ENCODE measurements at places on chromosomes 5 and 9.

GRCh38 chr9:135296735-135297455, 182.7 kb upstream of the PPP1R26 start:
- DNase-seq, result no peak

GRCh38 chr9:114653556-114654159, 3.9 kb downstream of the TEX53 start:
- DNase-seq, result peak; percentile 75

- no peak for DNase-seq
Observed at GRCh38 chr5:172487671-172488070, 33.3 kb upstream of the SH3PXD2B start.

DNA sequence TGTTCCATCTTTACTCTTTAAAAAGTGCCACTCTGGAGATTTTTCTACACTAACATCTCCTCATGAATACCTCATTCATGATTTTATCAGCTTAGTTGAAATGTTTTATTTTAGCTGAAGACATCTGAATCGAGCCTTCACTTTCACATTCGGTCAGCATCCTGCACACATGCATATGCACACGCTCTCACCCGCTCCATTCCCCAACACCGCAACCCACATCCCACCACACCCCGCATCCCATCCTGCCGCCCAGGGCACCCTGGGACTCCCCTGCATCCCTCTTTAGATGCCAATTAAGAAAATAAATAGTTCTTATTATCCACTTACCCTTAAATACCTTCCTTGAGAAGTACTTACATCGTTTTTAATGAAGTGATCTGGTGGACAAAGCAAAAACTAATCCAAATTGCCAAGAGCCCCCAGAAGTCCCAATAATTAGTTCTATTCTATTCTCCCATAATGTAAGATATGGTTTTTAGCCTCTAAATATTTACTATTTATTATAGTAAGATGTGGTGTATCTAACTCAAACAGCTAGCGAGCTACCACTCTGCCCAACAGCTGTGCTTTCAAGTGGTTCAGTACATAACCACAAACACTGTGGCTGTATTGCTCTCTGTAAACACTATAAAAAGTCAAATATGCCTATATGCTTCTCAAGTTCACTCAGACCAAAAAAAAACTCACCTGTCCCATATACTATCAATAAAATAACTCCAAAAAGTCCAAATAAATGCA, 38.2 kb downstream of the GZMK start:
- no peak for DNase-seq

- DNase-seq, result no peak
Observed at GRCh38 chr9:90010793-90011192, 406.0 kb downstream of the GADD45G start.

GRCh38 chr9:8221462-8221861, 421.9 kb upstream of the DMAC1 start:
- no peak for DNase-seq

DNA sequence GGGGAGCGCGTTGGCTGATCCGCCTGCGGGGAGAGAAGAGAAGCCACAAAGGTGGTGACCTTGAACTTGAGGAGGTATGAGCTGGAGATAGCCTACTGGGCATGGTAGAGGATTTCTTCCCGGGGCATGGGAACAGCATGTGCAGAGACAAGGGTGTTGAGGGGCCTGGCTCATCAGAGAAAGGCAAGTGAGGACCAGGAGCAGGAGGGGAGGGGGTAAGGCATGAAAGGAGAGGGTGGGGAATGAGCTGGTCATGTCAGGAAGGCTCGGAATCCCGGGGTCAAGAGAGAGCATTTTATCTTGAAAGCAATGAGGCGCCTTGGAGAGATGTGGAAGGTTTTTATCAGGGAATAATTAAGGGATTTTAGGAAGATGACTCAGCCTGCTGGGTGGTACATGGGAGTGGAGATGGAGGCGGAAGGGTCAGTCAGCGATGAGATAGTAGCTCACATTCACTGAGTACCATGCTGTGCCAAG, 121.1 kb downstream of the LHX2 start:
- no peak for DNase-seq

DNA sequence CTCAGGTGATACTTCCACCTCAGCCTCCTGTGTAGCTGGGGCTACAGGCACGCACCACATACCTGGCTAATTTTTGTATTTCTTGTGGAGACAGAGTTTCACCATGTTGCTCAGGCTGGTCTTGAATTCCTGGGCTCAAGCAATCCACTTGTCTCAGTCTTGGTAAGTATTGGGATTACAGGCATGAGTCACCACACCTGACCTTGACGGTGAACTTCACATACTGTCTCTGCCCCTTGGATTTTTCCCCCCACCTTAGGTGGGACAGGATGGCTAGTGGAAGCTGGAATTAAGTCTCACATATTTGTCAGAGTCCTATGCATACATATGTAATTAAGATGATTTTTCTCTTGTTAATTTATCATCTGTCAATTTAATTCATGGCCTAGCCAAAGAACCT, 20.9 kb upstream of the RFK start:
- DNase-seq, result no peak

DNA sequence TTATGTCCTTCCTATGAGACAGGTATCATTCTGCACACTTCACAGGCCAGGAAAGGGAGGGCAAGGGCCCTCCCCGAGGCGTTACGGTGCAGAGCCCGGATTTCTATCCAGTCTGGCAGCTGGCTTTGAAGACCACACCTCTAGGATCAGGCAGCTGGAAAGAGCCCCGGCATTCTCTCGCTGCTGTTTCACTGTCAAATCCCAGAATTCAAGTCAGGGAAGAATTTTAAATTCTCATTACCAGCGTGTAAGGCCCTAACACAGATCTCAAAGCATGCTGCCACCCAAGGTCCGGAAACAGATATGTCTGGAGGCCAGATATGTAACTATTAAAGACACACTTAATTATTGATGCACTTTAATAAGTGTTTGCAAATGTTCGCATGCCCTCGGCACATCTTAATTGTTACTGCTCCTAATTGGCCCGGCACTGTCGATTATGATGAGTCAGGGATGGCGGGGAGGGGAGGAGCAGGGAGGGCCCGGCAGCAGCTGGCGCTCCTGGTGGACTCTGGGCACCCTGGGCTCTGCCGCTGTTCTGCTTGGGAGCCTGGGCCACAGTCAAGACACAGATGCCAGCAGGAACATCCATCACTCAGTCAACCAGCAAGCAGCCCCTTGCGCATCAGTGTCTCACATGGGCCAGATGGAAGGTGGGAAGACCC, 76.3 kb upstream of the BARHL1 start:
- DNase-seq, result no peak

GRCh38 chr9:5629312-5630080, 589 bp downstream of the RIC1 start:
- peak; percentile 25 for DNase-seq

DNA sequence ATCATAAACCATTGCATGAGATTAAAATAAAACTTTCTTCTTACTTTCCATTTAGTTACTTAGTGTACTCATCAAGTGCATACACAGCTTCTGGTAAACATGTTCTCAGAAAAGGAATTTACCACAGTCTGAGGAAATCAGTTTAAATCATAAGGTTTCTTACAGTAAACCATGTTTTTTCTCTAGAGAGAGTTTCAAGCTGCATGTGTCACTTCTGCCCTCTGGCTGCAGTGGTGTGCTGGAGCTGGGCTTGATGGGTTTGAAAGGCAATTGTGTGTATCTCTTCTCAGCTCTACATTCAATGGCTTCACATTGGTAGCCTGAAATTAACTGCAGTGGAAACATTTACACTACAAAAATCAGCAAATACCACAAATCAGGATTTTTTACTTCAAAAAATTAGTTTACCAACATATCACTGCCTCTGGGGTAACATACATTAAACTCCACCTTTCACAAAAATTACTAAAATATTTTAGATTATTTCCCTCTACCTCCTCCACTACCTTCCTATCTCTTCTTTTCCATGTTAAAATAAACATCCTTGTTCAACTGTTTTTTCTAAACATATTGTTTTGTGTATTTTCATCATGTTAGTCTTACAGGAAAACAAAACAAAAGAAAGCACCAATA, 414.3 kb downstream of the ANXA1 start:
- DNase-seq, result peak; percentile 2

DNA sequence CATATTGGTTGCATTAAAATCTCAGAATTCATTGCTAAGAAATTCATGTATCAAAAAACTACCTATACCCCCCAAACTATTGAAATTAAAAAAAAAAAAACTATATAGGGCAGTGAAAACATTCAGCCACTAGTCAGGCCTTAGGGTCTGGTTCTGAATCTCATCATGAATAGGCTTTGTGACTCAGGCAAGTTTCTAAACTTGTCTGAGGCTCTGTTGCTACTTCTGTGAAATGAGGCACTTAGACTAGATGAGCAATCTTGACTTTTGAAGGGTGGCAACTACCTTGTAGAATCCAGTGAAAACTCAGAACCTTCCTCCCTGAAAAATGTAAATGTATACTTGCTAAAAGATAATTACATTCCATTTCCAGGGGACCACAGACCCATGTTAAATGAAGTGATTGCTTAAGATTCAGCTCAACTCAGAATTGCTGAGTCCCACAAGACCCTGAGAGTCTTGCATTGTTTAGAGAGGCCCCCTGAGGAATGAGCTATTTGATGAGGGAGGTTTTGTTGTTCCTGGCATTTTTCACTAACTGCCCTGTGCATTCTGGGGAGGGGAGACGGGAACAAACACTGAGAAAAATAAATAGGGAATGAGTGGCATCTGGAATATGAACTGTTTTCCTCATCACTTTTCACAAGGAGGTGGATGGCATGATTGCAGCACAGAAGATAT, 29.5 kb downstream of the RAI14 start:
- peak; percentile 57 for DNase-seq

DNA sequence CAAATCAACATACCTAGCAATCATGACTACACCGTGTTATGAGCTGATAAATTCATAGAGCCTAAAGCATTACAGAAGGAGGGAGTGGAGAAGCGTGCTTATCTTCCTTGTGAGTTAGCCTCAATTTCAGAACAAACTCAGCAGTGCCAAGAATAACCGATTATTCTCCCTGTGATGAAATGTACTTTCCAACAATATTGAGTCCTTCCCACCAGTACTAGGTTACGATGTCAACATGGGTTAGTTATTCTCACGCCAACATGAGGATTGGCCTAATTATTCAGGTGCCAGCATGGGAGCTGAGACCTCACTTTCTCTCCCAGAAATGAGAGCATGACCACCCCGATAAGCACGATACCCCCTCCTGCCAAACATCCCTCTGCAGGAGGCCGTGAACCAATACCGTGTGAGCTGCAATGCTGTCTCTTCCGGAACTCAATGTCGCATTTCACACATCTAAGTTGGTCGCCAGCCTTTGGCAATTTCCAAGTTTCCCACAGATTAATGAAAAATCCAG, 193.7 kb downstream of the ENC1 start:
- DNase-seq, result no peak

GRCh38 chr9:72751541-72751940, 201.3 kb downstream of the ALDH1A1 start:
- DNase-seq, result peak; percentile 14

- no peak for DNase-seq
Observed at GRCh38 chr9:37812773-37813379, 12.3 kb downstream of the DCAF10 start.

DNA sequence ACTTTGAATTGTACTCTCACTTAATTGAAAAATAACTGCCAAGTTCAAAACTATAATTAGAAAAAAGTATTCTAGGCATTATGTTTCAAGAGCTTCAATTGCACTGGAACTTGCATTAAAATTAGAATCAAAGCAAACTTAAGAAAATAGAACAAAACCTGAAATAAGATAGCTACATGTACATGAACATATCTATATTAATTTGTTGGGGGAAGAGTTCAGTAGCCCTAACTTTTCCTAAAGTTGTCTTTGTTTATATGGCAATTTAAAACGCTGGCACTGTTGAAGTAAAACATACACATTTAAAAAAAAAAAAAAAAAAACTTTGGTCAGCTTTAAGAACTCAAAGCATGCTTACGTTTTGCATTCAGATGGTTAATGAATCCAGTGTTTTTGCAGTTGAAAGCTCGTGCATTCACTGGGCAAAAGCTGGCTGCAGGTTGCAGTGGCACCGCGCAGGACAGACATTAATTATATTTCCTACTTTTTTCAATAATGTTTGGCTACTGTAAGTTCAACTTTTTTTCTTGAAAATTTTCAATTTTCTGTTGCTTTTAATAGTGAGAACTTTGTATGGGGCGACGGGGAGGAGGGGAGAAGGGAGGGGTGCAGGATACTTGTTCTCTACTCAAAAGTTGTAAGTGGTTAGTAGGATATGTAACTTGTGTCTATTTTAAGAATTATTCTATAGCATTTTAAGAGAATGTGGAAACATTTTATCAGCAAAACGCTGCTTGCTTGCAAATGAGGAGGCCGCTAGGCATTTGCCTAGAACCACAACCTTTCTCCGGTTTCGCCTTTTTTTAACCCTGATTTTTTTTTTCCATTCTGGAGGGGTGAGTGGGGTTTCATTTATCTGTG, 3.9 kb downstream of the NR2F1 start:
- DNase-seq, result no peak

DNA sequence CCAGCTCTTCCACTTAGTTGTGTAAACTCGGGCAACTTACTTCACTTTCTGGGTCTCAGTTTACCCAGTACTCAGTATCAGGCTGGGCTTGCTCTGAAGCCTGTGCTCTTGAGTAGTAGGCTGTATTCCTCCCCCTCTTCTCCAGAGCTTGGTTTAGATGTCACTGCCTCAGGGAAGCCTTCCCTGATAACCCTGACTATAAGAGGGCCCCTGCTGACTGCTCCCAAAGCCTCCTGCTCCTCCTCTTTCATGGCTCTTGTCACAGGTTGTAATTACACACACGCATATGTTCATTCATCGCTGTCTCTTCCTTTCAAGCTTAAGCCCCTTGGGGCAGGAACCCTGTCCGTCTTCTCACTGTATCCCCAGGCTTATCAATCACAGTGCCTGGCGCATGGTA, 140.2 kb downstream of the RGS3 start:
- DNase-seq, result no peak

GRCh38 chr5:36881807-36882206, 5.2 kb downstream of the NIPBL start:
- DNase-seq, result peak; percentile 15

GRCh38 chr9:86175223-86175622, 75.9 kb upstream of the GOLM1 start:
- DNase-seq, result no peak

GRCh38 chr5:35103637-35104299, 56.0 kb upstream of the AGXT2 start:
- no peak for DNase-seq
